ENCODE measurements at places on chromosomes 1 and 21.

DNA sequence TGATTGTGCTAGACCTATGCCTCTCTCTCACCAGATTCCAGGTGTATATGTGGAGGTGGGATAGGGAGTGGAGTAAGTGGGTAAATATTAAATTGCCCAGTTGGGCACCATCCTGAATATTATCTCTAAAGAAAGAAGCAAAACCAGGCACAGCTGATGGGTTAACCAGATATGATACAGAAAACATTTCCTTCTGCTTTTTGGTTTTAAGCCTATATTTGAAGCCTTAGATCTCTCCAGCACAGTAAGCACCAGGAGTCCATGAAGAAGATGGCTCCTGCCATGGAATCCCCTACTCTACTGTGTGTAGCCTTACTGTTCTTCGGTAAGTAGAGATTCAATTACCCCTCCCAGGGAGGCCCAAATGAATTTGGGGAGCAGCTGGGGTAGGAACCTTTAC lies at the start of gene FCER1A:
FCER1A (plus strand) TSS at position 242 of the 400 bp plus-strand sequence; CDS start at position 271, 29 bp downstream.
- DNase-seq = no peak

DNA sequence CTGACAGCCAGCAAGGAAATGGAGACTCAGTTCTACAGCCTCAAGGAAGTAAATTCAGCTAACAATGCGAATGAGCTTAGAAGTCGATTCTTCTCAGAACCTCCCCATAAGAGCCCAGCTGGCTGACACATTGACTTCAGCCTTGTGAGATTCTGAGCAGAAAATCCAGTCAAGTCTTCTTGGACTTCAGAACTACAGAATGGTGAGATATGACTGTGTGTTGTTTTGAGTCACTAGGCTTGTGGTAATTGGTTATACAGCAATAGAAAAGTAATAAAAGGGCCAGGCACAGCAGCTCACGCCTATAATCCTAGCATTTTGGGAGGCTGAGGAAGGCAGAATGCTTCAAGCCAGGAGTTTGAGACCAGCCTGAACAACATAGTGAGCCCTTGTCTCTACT lies 161.8 kb upstream of the IVNS1ABP start:
- DNase-seq = no peak

GRCh38 chr1:41537788-41538351 lies 53.4 kb upstream of the EDN2 start:
- peak; percentile 14 for DNase-seq

- DNase-seq = no peak
Observed at GRCh38 chr1:42684139-42684538, 1.9 kb downstream of the YBX1 start.

DNA sequence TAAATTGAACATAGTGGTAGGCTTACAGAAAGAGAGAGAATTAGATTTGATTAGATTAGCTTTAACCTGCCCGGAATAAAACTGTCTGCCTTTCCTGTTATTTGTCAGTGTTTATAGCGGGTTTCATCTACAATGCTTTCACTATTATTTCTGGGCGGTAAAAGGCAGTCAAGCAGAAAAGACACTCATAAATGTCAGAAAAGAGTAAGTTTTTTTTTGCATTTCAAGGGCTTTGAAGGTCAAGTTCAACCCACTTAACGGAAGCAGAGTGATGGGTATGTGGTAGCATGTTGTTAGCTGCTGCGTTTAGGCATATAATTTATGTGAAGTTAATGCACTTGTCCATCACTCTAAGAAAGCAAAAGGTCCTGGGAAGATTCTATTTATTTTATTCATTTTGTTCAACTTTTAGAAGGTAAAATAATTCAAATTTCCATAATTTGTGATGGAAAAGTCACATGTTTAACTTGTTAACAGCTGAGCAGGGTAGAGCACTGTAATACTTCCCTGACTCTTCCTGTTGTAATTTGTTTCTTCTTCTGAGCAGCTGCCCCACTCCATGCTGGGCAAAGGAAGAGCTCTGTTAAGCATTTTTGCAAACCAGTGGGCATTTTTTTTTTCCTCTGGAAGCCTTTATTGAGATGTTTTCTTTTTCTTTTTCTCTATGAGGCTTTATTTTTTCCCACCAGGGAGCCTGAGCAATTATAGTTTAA lies 220.1 kb downstream of the ST6GALNAC3 start:
- DNase-seq = no peak

Data from activated B cell treated with CpG ODN at 0.5 μM for 24 hours (primary cell).